ENCODE measurements at places on chromosomes 12 and 14.

- no peak for DNase-seq
Measured at GRCh38 chr12:56878010-56878339, 56.2 kb downstream of the SDR9C7 start.

GRCh38 chr12:65657635-65658034 lies 166.6 kb upstream of the HMGA2 start:
- no peak for DNase-seq

GRCh38 chr14:104307246-104307626 lies 168.8 kb downstream of the KIF26A start:
- DNase-seq = no peak

DNA sequence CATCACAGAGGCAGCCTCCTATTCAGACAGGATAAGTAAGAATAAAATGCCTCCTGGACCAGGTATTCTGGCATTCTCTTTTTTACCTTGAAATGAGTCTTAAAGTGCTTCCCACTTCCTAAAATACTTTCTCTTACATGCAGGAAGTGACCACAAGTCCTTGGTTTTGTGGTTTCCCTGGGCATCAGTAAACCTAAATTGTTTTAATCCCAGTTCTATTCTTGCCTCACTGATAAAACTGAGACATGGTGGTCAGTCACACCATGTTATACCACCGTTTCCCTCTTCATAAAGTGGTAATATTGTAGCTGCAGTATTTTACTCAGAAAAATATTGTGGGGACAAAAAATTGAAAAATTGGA lies 1.2 kb upstream of the SALL2 start:
- DNase-seq = no peak

DNA sequence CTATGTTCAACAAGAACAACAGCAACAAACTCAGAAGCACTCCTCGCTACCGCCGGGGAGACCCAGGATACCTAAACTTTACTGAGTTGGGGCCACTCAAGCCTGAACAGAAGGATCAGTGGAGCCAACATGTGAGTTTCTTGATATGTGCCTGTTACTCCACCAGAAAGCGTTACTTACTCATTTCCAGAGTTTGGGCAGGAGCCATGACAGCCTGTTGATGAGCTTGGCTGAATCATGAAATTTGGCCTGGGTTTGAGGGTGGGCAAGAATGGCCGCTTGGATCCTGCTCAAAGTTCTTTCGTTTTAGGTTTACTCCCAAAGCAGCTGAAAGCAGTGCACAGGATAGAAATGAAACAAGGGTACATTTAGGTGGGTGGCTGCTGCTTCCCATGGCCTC lies 12.0 kb upstream of the GALNT6 start:
- no peak for DNase-seq

DNA sequence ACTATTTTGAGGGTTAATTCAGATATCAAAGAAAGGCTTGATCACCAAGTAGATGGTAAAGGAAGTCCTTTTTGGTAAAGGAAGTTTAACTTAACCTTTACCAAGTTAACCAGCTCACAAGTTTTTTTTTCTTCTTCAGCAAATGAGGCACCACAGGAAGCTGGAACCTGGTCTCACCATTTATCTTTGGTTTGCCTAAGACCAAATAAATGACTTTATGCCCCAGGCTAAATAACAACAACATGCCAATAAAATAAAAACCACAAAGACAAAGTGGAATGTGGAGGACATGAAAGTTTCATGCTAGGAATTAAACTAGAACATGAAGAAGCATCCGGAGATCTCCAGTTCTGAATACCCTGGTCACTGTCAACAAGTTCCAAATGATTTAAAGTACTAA lies 116.8 kb upstream of the PRICKLE1 start:
- DNase-seq = no peak

GRCh38 chr12:117100251-117100650 lies 1.0 kb upstream of the TESC start:
- DNase-seq = no peak

DNA sequence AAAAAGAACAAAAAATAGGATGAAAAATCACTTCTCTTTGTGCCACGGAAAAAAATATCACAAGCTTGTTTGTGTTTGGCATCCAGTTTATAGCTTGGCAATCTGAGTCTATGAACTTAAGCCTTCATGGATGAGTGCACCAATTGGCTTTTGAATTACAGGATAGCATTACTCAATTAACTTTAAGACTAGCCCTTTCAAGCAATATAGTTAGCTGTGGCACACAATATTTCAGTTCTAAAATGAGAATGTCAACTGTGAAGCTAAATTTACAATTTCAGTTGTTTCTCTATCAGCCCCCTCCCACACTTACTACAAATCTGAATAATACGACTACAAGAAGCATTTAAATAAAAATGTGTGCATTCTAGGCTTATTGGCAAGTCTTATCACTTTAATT lies 8.3 kb downstream of the RERG start:
- DNase-seq = no peak

GRCh38 chr12:47038270-47038748 lies 41.1 kb upstream of the PCED1B start:
- no peak for DNase-seq

DNA sequence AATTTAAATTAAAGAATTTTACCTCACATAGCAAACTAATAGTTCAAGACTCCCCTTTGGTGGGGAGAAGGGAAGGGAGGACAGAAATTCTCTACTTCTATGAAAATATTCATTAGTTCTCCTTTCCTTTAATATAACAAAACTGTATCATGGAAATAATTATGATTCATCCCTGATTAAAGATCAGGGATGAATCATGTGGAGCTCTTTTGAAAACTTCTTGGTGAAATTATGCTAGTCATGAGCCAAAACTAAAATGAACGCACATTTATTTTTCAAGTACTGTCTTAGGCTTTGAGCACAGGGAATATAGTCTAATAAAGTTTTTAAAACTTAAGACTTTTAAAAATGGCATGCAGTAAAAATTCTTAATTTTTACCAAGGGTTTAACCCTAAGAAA lies 17.1 kb downstream of the TMBIM4 start:
- peak; percentile 38 for DNase-seq

GRCh38 chr12:666766-667308 lies 3.6 kb upstream of the NINJ2 start:
- DNase-seq = peak; percentile 29

- peak; percentile 58 for DNase-seq
Measured at GRCh38 chr12:89084751-89085150, 267.6 kb downstream of the DUSP6 start.

- no peak for DNase-seq
Measured at GRCh38 chr12:110869026-110869425, 22.2 kb downstream of the CCDC63 start.

DNA sequence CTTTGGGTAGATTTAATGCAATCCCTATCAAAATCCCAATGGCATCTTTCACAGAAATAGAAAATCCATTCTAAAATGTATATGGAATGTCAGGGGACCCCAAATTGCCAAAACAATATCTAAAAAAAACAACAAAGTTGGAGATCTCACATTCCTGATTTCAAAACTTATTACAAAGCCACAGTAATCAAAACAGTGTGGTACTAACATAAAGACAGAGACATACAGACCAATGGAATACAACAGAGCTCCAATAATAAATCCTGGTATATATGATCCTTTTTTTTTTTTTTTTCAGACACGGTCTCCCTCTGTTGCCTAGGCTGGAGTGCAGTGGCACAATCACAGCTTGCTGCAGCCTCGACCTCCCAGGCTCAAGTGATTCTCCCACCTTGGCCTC lies 4.7 kb downstream of the TMBIM4 start:
- no peak for DNase-seq

- no peak for DNase-seq
Measured at GRCh38 chr12:109422251-109422650, 54.8 kb downstream of the KCTD10 start.

DNA sequence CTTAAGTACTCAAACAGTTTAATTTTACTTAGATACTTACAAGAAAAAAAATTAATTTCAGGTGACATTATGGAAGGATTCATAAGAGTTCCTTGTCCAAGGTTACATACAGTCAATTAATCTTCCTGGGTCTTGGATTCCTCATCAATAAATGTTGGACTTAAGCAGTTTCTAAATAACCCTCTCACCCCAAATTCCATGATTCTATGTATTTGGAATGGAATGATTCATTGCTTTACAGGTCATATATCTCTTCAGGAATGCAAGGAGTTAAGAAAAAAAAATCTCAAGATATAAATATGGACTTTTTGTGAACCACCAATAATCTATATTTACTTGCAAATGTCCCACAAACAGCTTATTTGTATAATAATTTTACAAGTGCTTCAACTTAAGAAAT lies 84.2 kb upstream of the BMP4 start:
- peak; percentile 41 for DNase-seq

DNA sequence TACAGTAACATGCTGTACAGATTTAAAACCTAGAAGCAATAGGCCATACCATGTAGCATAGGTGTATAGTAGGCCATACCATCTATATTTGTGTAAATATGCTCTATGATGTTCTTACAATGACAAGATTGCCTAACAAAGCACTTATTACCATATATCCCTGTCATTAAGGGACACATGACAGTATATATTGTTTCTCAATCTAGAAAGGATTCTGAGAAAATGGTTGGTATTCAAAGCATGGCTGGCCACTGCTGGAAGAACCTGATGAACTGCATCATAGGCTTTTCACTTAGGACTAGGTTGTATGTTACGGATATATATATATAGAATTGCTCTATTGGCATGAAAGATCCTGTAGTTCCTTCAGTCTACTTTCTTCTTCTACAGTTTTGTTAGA lies 125.2 kb upstream of the SLC38A2 start:
- no peak for DNase-seq

- DNase-seq = no peak
Measured at GRCh38 chr14:99841436-99842071, 48.3 kb downstream of the EML1 start.

- DNase-seq = no peak
Measured at GRCh38 chr12:56684745-56685359, 3.2 kb downstream of the PTGES3 start.

GRCh38 chr12:84643993-84644392 lies 268.6 kb downstream of the SLC6A15 start:
- DNase-seq = no peak

GRCh38 chr12:113022563-113023297 lies 33.8 kb upstream of the DTX1 start:
- no peak for DNase-seq

DNA sequence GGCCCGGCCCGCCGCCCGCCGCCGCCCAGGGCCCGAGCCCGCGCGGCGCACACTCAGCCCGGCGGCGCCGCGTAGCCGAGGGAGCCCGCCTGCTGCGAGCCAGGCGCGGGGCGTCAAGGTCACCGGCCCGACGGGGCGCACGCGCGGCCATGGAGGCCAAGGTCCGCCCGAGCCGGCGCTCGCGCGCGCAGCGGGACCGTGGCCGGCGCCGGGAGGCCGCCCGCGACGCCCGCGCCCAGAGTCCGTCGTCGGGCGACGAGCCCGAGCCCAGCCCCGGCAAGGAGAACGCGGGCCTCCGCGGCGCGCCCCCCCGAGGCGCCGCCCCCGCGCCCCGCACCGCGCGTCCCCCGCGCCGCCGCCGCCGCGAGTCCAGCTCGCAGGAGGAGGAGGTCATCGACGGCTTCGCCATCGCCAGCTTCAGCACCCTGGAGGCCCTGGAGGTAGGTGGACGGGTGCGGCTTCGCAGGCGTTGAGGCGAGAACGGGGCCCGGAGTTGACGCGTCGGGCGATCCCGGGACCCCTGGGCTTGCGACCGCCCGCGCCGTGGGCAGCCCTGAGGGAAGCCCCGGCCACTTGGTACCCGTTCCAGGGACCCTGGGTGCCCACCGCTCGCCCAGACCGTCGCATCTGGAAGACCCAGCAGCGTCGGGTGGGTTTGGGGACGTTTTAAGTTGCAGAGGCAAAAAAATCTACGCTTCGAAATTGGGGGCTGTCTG lies 629 bp downstream of the FBRSL1 start:
- DNase-seq = no peak

DNA sequence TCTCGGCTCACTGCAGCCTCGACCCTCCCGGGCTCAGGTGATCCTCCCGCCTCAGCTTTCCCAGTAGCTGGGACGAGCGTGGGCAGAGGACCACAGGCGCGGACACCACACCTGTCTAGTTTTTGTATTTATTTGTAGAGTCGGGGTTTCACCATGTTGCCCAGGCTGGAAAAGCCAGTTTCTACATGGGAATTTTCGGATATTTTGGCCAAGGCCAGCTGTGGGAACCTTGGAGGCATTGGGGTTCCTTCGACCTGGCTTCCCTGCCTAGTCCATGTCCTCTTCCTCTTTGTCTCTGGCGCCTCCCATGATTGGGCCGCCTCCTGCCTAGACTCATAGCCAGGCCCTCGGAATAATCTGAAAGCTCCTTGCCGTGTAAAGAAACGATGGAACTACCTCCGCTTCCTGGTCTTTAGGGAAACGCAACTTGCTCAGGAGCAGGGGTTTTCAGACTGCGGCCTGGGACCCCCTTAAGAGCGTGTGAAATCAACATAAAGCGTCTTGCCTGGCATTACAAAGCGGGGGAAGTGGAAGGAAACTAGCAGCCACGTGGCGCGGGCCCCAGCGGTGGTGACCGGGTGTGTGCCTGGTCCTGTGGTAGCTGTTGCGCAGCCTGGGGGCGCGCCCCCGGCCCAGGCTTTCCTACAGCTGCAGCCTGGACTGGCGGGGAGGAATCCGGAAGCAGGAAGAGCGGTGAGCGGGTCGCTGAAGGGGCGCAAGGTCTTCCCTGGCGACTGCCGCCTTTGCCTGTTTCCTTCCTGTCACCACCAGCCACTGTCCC lies 1.4 kb upstream of the HSP90AA1 start:
- DNase-seq = peak; percentile 39

DNA sequence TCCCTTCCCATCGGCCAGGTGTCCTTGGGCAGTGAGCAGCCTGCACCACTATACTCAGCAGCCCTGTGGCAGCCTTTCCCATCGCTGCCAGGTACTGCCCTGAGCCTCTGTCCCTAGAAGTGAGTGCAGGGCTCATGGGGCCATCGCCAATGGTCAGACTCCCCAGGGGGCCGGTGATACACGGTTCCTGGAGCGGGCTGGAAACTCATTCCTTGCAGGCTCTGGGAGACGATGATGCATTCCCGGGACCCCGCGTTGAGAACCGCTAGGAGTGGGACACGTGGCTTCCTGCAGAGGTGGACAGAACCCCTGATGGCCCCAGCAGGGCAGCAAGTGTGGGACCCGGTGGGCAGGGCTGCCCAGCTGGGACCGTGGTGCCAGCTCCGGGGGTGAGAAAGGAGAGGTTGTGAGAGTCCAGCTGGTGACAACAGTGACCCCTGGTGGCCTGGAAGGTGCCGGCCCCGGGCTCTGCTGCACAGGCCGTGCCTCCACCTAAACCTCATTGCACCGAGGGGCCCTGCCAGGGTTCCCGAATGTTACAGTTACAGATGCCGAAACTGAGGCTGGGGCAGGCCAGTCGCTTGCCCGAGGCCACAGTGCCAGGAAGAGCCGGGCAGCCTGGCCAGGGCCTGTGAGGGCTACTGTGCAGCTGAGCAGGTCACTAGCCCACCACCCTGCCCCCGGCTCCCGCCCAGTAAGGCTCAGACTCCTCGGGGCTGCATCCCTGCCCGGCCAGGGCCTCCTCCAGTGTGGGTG lies 33.8 kb downstream of the FBRSL1 start:
- peak; percentile 27 for DNase-seq

- DNase-seq = no peak
Measured at GRCh38 chr14:54570047-54570446, 3.1 kb downstream of the SAMD4A start.

DNA sequence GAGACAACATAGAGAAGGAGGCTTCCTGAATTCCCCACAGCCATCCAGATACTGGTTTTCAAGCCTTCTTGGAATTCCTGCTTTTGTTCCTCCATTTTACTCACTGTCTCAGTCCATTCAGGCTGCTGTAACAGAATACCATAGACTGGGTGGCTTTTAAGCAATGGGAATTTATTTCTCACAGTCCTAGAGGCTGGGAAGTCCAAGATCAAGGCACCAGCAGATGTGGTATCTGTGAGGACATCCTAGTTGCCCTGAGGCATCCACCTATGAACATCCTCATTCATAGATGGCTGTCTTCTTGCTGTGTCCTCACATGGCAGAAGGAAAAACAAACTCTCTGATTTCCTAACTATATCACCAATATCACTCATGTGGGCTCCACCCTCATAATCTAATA lies 374.9 kb downstream of the FUT8 start:
- DNase-seq = no peak
